Sigmoid colon (tissue), 7 donors: ENCODE measurements at places on chromosomes 2 and 18. TPM values are rescaled to one million over a fixed set of nuclear protein-coding genes. Genes with fewer than 3 reads are reported as not detected.

DNA sequence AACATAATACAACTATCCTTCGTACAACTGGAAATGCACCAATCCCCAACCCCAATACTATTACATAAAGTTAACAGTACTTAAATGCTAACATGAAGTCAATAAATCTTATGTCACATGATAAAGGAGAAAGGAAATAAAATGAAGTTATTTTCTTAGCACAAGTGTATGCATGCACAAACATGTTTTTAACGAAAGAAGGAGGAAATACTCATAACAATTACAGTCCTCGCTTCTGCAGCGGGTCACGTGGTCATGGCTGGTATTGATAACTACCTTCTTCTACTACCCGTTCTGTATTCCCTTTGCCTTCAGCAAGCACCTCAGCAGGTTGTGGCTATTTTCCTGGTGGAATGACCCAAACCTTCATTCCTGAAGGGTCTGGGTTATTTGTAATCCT is 51.7 kb downstream of the PSMG2 start:
- H3K27me3 ChIP-seq = no peaks in the 10 kb centered on the region
- H3K4me1 ChIP-seq = no peaks in the 10 kb centered on the region
- no peak overlapping the region for H3K27ac ChIP-seq
- no peak overlapping the region for H3K4me3 ChIP-seq
- H3K36me3 ChIP-seq = no peaks in the 10 kb centered on the region
- DNase-seq = no peak

DNA sequence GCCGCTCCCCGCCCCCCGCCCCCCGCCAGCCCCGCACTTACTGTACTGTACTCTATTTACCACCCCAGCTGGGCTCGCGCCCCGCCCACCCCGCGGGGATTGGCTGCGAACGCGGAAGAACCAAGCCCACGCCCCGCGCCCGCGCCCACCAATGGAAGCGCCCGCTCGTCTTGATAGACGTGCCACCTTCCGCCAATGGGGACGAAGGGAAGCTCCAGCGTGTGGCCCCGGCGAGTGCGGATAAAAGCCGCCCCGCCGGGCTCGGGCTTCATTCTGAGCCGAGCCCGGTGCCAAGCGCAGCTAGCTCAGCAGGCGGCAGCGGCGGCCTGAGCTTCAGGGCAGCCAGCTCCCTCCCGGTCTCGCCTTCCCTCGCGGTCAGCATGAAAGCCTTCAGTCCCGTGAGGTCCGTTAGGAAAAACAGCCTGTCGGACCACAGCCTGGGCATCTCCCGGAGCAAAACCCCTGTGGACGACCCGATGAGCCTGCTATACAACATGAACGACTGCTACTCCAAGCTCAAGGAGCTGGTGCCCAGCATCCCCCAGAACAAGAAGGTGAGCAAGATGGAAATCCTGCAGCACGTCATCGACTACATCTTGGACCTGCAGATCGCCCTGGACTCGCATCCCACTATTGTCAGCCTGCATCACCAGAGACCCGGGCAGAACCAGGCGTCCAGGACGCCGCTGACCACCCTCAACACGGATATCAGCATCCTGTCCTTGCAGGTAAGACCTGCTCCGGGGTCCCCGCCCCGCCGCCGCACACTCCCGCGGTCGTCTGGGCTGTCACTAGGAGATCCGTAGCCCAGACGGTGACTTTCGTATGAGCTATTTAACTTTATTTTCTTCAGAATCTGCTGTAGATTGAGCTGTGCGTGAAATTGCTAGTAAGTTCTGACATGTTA is at the start of gene ID2:
Gene ID2, plus strand, starts transcription at position 271 of the 907 bp plus-strand sequence. Its CDS starts 110 bp downstream, at position 381.
- H3K36me3 ChIP-seq = no peaks in the 10 kb centered on the region
- peak within 1 kb of the TSS; percentile 98 for H3K27ac ChIP-seq
- H3K27me3 ChIP-seq = no peaks in the 10 kb centered on the region

TMEM18 gene
- total RNA-seq = 18.5 TPM

MYO5B gene
- total RNA-seq = 3.0 TPM

DNA sequence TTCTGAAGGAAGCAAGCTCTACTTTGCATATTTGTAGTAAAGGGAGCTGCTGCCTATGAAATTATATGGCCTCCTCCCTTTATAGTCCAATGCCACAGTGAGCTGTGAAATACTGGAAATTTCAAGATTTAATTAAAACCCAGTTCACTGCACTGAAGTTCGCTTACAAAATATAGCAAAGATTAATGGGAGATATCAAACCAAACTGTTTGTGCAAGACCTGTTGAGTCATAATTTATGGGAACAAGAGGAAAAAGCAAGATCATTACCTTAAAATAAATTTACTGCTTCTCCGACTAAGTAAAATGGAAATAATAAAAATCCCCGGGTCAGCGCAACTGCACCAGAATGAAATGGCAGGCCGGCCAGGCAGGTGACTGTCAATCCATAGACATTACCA is 215.5 kb upstream of the RAB6C start:
- H3K36me3 ChIP-seq = no peaks in the 10 kb centered on the region
- H3K4me3 ChIP-seq = no peak overlapping the region
- H3K27ac ChIP-seq = no peak overlapping the region

DNA sequence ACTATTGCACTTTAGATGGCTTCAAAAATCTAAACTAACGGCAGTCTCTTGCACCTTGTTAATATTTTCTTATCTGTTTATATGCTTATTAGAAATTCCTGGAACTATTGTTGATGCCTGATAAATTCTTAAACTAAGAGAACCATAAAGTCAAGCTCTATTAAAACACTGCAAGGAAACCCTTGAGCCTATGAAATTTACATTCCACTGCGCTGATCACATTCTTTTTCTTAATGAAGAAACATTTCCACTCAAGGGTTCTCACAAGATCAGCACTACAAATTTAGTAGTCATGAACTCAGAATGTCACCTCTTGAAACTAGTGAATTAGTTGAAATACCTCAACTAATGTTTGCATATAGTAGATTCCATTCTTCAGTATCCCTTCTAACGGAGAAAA is 331.8 kb upstream of the SLC8A1 start:
- H3K36me3 ChIP-seq = no peaks in the 10 kb centered on the region
- no peak overlapping the region for H3K27ac ChIP-seq
- no peak overlapping the region for H3K4me3 ChIP-seq
- peaks cover 3% of the 10 kb centered on the region for H3K4me1 ChIP-seq
- H3K27me3 ChIP-seq = no peaks in the 10 kb centered on the region
- DNase-seq = no peak

DNA sequence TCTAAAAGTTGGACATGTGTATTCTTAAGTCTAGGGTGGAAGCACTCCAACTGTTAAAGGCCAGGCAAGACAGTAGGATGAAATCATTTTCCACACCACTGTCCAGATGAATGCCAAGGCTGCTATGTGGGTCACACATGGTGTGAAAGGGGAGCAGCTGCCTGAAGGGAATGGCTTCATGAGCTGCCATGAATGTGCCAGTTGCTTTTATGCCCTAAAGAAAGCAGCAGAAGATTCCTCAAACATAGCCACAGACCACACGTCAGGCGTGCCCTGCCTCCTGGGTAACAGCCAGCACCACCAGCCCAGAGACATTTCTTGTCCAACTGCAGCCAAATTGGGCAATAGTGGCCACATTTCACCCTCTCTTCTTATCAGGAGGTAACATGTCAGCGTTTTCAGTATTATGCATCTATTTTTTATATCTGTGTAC is 130.2 kb downstream of the MTCL1 start:
- peak; percentile 70 for DNase-seq
- no peaks in the 10 kb centered on the region for H3K36me3 ChIP-seq
- no peak overlapping the region for H3K4me3 ChIP-seq
- H3K27me3 ChIP-seq = no peaks in the 10 kb centered on the region
- peak overlapping the region; percentile 74 for H3K27ac ChIP-seq
- H3K4me1 ChIP-seq = peaks cover 22% of the 10 kb centered on the region

- H3K36me3 ChIP-seq = no peaks in the 10 kb centered on the region
- H3K27ac ChIP-seq = peak overlapping the region; percentile 79
- DNase-seq = no peak
- peak overlapping the region; percentile 59 for H3K4me3 ChIP-seq
Observed at GRCh38 chr2:38077431-38077769, 1.4 kb upstream of the CYP1B1 start.

ID2 gene
- 605 TPM for total RNA-seq

DNA sequence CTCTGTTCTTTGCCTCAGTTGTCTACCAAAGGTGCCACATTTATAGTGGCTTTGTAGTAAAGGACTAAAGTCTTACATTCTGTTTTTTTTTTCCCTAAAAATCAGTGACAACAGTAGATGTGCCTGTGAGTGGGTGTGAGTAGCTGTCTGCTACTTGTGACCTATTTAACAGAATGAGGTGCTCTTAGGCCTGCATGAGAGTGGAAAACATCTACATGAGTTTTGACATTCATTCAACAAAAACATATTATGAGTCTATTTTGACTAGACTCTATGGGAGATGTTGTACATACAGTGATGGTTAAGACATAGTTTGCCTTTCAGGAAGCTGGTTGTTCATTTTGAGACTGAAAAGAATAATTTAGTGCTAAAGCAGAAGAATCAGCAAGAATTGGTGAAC is 36.7 kb downstream of the IL1R2 start:
- no peaks in the 10 kb centered on the region for H3K27me3 ChIP-seq
- no peak for DNase-seq
- H3K4me1 ChIP-seq = peaks cover 15% of the 10 kb centered on the region
- no peak overlapping the region for H3K4me3 ChIP-seq

GRCh38 chr2:43948370-43948769 is 47.4 kb downstream of the LRPPRC start:
- H3K4me3 ChIP-seq = no peak overlapping the region
- no peak for DNase-seq
- H3K4me1 ChIP-seq = no peaks in the 10 kb centered on the region

GRCh38 chr18:813172-814071 is 1.4 kb upstream of the YES1 start:
- DNase-seq = no peak
- H3K27ac ChIP-seq = peak overlapping the region; percentile 95
- H3K4me1 ChIP-seq = peaks cover 4% of the 10 kb centered on the region
- H3K4me3 ChIP-seq = peak overlapping the region; percentile 82
- no peaks in the 10 kb centered on the region for H3K36me3 ChIP-seq

DNA sequence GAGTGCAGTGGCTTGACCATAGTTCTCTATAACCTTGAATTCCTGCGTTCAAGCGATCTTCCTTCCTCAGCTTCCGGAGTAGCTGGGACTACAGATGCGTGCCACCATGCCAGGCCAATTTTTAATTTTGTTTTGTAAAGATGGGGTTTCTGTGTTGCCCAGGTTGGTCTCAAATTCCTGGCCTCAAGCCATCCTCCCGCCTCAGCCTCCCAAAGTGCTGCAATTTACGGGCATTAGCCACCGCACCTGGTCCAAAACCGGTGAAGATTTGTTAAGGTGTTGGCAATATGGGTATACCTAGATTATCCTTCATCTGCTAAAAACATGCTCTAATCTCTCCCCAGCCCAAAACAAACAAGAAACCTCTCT is 1.3 kb upstream of the EIF2AK3 start:
- H3K27me3 ChIP-seq = no peaks in the 10 kb centered on the region

CXCR1 gene
- not detected for total RNA-seq
